ENCODE measurements at places on chromosomes 2 and 18.

DNA sequence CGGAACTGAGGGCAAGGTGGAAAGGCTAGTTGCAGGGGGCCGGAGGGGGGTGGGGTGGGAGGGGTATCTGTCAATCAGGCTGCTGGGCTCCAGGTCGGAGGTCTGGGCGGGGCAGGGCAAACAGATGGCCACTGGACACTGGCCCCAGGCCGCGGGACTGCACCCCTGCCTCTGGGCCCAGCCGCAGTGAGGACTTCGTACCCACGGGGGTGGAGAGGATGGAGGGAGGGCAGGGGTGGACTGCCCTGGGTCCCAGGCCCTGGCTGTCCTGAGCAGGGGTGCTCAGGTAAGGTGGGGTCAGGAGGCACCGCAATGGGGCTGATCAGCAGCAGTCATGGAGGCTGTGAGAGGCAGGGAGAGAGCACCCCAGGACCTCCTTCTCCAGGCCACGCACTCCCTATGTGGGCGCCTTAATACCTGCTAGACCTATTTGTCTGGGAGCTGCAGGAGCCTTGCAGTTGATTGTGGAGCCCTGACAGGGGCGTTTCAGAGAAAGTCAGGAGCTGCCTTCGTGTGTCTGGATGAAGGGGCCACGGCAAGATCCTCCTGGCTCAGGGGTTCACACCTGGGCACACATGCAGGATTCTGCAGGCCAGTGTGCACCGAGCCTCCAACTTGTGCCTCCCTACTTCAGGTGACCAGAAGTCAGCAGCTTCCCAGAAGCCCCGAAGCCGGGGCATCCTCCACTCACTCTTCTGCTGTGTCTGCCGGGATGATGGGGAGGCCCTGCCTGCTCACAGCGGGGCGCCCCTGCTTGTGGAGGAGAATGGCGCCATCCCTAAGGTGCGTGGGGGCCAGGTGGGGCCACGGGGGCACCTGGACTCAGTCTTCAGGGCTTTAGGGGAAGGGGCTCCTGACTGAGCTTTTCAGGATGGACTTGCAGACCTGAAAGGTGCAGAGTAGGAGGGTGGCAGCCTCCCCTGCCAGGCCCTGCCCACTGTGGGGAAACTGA, 1.5 kb downstream of the CTDSP1 start:
- DNase-seq: no peak

DNA sequence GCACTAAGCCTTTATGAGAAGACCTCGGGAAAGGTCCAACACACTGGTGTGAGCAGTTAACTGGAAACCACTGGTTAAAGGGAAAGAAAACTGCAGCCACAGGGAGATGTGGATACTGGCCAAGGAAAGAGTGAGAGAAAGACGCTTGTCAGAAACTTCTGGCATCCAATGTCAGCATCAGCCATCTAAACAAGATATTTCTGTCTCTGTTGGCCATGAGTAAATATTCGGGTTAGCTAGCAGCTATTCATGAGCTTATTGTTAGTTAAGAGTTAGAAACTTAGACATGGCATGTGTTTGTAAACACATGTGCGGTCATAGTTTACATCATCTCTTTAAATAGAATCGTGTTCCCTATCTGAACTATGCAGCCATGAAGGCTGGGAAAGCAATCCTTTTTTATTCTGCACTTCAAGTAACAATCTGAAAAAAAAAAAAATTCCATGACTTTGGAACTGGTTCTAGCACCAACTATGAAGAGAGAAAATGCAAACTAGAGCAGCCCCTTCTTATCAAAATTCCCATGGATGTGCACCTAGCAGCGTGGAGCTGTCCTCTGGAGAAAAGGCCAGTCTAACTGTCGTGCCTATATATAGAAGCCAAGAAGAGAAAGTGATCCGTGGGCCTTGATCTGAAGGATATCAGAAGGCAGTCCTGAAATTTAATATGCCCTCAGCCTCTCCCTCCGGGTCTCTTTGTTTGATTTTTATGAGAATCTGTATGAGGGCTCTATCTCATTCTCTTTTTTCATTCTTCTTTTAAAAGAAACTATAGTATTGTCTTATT, 84.0 kb upstream of the RFX8 start:
- DNase-seq: peak; percentile 71

DNA sequence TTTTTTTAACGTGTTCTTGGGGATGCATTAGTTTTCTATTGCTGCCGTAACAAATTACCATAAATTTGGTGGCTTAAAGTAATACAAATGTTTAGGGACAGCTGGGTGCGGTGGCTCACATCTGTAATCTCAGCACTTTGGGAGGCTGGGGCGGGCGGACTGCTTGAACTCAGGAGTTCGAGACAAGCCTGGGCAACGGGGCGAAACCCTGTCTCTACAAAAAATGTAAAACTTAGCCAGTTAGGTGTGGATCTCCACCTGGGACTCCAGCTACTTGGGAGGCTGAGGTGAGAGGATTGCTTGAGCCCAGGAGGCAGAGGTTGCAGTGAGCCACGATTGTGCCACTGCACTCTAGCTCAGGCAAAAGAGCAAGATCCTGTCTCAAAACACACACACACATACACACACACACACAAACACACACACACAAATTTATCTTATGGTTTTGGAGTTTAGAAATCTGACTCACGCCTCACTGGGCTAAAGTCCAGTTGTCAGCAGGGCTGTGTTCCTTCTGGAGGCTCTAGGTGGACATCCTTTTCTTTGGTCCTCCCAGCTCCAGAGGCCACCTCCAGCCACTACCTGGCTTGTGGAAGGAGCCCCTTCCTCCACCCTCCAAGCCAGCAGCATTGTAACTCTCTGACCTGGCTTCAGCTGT, 76.1 kb downstream of the SEPTIN10 start:
- DNase-seq: no peak

GRCh38 chr2:164479460-164479859, 141.8 kb downstream of the GRB14 start:
- DNase-seq: peak; percentile 7

GRCh38 chr2:238846378-238846627, 1.6 kb upstream of the TWIST2 start:
- DNase-seq: no peak

- DNase-seq: no peak
These were observed 81.9 kb downstream of the ITGB1BP1 start for GRCh38 chr2:9341337-9341887.

- DNase-seq: no peak
These were observed 329.2 kb downstream of the LPIN1 start for GRCh38 chr2:12075603-12076002.

- DNase-seq: peak; percentile 71
These were observed 18.7 kb downstream of the SMIM21 start for GRCh38 chr18:75408554-75409506.

- peak; percentile 4 for DNase-seq
These were observed 1267.1 kb downstream of the LRP1B start for GRCh38 chr2:140863713-140864112.

DNA sequence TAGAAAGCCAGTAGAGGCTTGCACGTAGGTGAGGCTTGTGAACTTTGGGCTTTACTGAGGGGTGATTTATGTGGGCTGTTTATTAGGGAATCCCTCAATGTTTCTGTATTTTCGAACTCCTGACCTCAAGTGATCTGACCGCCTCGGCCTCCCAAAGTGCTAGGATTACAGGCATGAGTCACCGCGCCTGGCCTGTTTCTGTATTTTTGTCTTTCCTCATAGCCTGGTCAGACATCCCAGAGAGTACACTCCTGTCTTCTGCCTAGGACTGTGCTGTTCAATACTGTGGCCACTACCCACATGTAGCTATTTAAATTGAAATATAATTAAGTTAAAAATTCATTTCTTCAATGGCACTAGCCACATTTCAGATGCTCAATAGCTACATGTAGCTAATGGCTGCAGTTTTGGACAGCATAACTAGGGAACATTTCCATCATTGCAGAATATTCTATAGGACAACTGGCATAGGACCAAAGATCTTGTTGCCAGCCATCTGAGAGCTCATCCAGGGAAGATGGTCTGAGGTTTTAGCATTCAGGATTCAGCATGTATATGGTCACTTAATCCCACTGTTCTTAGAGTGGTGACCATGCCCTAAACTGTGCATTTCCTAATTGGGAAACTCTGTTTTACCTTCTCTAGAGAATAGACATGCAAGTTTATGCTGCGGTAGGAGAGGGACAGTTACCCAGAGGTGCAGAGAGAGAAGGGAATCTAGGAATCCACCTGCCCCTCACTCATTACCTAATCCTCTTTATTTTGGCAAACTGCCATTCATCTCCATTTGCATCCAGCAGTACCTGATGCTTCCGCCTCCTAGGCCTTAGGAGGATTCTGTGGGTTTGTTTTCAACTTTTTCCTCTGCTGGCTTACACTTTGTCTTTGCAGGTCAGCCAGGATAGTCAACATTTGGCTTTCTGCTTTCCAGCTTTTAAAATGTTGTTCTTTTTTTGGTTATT, 64.4 kb downstream of the LCLAT1 start:
- DNase-seq: peak; percentile 26

DNA sequence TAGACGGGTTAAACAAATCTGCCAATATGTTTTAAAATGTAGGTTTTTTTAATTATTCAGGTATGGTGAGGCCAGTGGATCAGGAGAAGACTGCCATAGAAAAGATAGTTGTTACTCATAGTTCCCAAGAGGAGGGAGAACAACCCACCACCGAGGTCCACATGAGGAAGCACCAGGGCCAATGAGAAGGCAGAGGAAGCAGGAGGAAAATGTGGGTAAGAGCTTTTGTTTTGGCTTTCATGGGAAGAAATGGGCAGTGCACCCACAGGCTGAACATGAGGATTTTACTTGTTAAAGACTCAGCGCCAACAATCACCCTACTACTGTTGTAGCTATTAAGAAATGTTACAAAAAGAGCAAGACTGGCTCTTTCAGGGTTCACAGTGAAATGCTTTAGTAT, 191.8 kb upstream of the HNMT start:
- DNase-seq: no peak

- DNase-seq: no peak
These were observed 47.3 kb downstream of the RFTN2 start for GRCh38 chr2:197628043-197628500.

- no peak for DNase-seq
These were observed 104.0 kb downstream of the PRPF40A start for GRCh38 chr2:152613235-152613634.

DNA sequence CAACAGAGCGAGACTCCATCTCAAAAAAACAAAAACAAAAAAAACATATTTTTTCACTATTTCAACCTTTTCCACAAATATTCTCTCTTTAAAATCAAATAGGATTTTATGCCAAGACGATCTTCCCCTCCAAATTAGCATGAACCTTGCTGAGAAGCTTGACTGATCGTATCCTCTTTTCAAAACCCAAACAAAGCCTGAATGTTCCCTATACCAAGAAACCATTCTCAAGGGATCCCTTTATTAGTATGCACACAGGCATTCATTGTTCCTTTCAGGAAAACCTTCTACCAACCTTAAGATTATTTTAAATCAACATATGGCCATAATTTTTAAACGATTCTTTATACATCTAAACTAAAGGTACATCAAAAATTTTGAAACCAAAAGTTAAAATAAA, 6.3 kb downstream of the SPIRE1 start:
- no peak for DNase-seq

GRCh38 chr18:13793819-13794218, 30.1 kb upstream of the MC5R start:
- DNase-seq: no peak

GRCh38 chr2:209592106-209592505, 168.3 kb downstream of the MAP2 start:
- DNase-seq: no peak

- DNase-seq: no peak
These were observed 52.2 kb downstream of the EDAR start for GRCh38 chr2:108936866-108937265.

DNA sequence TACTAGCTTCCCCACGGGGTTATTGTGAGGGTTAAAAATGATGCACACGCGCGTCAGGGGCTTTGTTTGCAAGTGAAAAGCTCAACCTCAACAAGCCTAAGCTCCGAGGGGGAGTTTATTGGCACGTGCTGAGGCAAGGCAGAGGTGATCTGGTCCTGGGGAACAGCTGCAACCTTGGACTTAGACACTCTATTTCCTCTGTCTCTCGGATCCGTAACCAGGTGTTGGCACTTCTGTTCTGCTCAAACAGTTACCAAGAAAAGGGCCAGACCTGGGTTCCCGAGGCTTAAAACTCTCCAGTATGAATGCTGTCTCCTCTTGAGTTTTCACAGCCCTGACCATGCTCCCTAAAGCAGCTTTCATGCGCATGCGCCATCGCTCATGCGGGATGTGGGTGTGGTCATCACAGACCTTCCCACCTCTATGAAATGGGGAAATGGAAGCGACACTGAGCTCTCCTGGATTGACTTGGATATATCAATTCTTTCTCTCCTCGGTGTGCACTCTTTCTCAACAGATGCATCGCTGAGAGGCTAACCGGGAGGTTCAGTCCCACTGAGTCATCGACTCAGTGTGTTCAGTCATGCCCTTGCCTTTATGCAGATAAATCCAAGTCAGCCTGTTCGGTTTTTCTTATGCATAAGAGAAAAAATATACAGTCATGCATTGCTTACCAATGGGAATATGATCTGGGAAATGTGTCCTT, 19.9 kb upstream of the RAB31 start:
- no peak for DNase-seq

DNA sequence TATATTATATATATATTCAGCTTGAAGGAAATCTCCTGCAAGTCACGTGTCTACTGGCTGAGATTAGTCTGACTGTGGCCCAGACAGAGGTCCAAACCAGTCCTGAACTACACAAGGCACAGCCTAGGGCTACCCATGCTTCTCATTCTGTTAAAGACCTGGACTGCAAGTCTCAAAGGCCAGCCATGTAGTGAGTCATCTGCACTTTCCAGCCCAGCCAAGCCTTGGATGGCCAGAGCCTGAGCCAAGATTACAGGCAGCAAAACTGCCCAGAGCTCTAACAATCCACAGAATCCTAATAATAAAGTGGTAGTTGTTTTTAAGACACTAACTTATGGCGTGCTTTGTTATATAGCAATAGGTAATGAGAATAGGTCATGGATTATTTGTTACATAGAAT, 259.6 kb downstream of the SS18 start:
- peak; percentile 71 for DNase-seq

- DNase-seq: no peak
These were observed 174.5 kb downstream of the RIT2 start for GRCh38 chr18:42941021-42941420.

- DNase-seq: no peak
These were observed 240.7 kb downstream of the KLHL29 start for GRCh38 chr2:23625726-23626125.

DNA sequence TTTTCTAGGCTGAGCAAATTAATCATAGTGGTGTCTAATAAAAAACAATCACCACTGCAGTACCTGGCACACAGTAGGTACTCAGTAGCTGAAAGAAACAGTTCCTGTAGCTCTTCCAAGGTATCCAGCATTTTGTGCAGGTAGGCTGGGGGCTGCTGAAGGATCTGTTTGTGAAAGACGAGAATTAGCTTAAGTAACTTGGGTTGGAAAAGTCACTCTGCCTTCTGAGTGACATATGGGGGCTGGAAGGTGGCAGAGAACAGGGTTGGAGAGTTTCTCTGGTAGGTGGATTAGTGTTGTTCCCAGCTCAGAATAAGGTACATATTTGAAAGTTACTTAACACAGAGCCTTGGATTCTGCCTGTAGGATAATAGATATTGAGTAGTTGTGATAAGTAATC, 72.8 kb downstream of the FMNL2 start:
- DNase-seq: no peak
